NCI-H2081 treated with DMSO at 0.1 percent for 48 hours (cell line): ENCODE measurements at places on chromosomes 16 and 17.

DNA sequence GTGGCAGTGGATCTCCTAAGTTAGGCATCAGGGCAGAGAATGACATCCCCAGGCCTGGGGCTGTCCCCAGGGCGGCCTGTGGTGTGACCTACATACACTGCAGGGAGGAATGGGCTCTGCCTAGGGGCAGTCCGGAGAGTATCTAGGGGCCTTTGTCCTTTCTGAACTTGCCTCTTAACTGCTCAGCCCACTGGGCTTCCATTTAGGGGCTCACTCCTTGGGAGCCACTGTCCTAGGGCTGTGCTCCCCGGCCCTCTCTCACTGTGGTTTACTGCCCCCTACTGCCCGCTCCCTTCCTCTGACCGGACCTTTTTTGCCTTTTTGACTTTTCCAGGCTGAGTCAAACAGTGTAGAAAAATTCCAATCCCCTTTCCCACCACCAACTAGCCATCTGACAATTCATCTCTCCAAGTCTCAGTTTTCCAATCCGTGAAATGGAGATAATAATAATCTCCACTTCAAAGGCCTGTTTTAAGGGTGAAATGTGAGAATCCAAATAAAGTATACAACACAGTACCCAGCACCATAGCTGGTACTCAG lies 66.8 kb downstream of the DNAH3 start:
- no peak for DNase-seq

DNA sequence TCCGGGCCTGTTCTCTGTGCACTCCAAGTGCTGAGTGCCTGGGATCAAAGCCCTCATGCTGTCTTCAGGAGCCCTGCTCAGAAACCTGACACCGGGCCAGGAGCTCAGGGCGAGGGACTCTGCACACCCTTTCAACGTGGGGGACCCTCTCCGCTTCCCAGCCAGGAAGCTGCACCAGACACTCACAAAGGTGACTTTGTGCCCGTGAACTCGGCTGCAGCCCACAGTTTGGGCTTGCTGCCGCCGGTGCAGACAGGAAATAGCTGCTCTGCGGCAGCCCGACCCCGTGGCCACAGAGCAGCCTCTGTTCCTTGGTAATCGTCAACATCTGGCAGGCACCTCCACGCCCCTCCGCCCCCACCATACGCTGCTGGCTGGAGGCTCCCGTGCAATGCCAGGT lies 93.4 kb upstream of the METRNL start:
- no peak for DNase-seq

- DNase-seq, result peak; percentile 65
These were observed 1.6 kb upstream of the PPP1R9B start for GRCh38 chr17:50151937-50152547.

DNA sequence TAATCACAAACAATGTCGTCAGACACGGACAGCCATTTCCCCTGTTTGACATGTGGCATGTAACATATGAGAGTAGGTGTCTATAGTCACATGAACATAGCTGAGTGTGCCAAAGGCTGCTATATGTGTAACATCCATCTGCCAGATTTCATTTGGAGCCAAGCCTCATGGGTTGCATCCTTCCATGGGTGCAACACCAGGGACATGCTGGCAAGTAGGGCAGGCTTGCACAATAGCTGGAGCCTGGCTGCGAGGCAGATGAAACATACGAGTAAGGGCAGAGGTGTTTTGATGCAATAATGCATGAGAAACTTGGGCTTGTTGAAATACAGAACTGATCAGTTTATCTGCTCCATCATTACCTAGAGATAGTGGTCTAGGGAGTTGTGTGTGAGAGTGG lies 9.0 kb upstream of the ZNF689 start:
- no peak for DNase-seq

DNA sequence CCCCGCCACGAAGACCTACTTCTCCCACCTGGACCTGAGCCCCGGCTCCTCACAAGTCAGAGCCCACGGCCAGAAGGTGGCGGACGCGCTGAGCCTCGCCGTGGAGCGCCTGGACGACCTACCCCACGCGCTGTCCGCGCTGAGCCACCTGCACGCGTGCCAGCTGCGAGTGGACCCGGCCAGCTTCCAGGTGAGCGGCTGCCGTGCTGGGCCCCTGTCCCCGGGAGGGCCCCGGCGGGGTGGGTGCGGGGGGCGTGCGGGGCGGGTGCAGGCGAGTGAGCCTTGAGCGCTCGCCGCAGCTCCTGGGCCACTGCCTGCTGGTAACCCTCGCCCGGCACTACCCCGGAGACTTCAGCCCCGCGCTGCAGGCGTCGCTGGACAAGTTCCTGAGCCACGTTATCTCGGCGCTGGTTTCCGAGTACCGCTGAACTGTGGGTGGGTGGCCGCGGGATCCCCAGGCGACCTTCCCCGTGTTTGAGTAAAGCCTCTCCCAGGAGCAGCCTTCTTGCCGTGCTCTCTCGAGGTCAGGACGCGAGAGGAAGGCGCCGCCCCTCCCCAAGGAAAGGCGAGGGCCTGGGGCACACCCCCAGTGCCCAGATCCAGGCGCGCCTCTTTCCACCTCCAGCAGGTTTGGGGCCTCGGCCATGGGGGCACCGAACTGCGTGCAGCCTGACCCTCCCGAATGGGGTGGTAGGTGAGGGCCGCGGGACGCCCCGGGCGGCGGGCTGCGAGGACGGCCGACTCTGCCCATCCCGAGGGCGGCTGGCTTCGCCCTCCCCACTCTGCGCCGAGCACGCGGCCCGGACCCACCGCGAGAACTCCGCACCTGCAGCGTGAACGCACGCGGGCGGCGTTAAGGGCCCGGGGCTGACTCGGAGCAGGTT lies 664 bp downstream of the HBQ1 start:
- no peak for DNase-seq

- no peak for DNase-seq
These were observed 194.5 kb upstream of the CDH13 start for GRCh38 chr16:82432261-82432660.

- DNase-seq, result no peak
These were observed 13.8 kb upstream of the CCL17 start for GRCh38 chr16:57390636-57391295.

- DNase-seq, result no peak
These were observed 521 bp upstream of the G6PC3 start for GRCh38 chr17:44069974-44070454.

DNA sequence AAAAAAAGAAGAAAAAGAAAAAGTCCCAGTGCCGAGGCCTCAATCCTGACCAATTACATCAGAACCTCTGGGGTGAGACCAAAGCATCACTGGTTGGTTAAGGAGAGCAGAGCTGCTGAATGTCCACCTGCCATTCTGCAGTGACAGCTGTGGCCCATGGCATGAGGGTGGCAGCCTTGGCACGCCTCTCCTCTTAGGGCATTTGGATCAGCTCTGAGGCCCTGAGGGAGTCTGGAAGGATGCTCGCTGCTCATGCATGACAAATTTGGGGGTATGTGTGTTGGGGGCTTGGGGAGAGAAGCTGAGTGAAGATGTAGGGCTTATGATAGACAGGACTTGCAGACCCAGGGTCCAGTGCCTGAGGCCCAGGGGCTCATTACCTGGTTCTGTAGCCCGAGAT lies 26.3 kb downstream of the MYLK3 start:
- no peak for DNase-seq

GRCh38 chr17:7589891-7590691 lies at the start of gene SOX15:
TSS of gene SOX15 (minus strand) at chr17:7590094. CDS start at chr17:7589676, 418 bp downstream.
- DNase-seq, result no peak

DNA sequence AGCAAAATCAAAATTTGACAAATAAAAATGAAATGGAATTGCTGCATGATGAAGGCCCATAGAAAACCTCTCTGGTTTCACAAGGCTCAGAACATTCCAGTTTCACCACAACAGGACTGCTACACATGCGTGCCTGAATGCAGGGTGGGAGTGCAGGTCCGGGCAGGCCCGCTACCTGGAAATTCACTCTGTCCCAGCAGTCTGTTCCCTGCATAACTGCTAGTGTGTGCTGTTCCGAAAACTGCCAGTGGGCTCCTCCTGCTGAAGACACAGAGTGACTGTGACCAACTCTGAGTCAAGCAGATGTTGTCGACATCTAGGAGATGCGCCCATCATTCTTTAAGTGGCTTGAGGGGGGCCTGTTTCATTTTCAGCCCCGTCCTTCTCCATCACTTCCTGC lies 284.8 kb upstream of the MAF start:
- DNase-seq, result no peak

DNA sequence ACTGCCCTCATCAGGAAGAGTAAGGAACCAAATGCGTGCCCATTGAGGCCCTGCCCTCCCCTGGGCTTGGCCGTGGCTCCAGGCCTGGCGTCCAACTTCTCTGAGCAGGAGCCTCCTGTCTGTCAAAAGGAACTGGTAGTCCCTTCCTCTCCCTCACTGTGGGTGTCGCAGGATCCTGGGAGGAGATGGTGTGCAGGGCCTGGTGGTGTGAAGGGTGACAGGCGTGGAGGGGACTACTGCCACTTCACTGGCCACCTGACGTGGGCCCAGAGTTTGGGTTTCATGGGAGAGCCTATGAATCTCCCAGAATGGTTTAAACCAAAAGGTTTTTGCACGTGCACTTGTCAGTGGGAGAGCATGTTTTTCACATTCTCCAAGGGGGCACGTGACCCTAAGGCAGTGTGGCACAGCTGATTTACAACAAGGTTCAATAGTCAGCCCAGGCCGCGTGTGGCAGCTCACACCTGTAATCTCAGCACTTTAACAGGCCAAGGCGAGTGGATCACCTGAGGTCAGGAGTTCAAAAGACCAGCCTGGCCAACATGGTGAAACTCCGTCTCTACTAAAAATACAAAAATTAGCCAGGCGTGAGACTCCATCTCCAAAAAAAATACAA lies 12.5 kb downstream of the ARL2BP start:
- DNase-seq, result no peak

DNA sequence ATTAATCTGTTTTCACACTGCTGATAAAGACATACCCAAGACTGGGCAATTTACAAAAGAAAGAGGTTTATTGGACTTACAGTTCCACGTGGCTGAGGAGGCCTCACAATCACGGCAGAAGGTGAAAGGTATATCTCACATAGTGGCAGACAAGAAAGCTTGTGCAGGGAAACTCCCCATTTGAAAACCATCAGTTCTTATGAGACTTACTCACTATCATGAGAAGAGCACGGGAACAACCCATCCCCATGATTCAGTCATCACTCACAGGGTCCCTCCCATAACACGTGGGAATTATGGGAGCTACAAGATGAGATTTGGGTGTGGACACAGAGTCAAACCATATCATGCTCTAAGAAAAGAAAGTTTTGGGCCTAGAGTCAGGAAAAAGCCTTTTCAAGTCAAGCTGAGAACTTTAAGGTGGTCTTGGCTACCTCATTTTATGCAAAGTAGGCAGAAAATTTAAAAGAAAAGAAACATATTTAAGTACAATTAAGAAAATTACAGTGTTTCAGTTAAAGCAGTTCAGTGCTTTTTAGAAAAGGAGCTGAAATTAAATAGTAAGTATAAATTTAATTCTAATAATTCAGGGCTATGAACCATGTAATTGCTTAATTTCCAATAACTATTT lies 24.9 kb upstream of the CRYM start:
- DNase-seq, result no peak

DNA sequence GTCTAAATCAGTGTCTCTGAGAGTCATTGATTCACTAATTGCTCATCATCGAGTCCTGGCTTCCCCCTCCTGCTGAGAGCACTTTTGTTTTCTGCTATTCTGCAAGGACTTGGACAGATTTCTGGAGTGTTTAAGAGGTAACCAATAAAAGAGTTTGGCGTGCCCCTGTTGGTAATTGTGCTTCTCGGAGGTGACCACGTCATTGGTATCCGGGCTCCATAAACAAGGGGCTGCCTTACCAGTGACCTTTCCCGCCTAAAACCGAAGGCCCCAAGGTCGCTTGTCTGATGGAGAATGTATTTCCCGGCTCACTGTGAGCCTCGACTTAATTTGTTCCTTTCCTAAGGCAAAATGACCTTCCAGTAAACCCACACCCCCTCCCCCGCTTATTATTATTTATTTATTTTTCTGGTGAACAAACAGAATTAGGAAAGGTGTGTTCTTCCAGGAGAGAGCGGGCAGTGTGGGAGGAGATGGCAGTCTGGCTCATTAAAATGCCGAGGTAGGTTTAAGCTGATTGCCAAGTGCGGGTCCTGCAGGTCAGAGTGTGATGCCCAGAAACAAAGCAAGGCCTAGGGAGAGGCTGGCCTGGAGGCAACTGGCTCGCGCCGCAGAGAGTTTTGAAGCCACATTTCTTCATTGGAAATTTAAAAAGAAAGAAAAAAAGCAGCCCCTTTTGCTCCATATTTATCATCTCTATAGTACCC lies 30.2 kb downstream of the MSI2 start:
- no peak for DNase-seq

- DNase-seq, result no peak
These were observed 62.4 kb upstream of the PMFBP1 start for GRCh38 chr16:72234387-72234786.

DNA sequence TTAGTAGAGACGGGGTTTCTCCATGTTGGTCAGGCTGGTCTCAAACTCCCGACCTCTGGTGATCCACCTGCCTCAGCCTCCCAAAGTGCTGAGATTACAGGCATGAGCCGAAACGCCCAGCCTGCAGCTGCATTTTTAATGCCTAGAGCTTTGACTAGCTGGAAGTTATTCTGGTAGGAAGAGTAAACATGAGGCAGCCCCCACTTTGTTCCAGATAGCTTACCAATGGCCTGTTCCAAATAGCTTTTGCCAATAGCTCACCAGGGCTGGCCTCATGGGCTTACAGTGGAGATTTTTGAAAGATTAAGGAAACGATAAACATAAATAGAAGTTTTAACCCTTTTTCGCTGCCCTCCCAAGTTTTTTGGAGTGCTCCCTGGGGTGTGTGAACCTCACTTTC lies 9.8 kb downstream of the TRPV2 start:
- DNase-seq, result no peak

DNA sequence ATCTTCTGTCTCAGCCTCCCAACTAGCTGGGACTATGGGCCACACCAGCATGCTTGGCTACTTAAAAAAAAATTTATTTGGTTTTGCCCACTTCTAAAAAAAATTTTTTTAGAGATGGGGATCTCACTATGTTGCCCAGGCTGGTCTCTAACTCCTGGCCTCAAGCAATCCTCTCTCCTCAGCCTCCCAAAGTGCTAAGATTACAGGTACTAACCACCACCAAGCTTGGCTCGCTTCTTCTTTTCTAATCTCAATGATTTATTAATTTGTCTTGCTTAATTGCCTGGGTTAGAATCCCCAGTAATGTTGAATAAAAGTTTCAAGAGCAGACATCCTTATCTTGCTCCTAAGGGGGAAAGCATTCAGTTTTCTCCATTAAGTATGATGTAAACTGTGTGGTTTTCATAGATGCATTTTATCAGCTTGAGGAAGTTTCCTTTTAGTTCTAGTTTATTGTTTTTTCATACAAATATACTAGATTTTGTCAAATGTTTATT lies 65.8 kb upstream of the NACA2 start:
- no peak for DNase-seq

DNA sequence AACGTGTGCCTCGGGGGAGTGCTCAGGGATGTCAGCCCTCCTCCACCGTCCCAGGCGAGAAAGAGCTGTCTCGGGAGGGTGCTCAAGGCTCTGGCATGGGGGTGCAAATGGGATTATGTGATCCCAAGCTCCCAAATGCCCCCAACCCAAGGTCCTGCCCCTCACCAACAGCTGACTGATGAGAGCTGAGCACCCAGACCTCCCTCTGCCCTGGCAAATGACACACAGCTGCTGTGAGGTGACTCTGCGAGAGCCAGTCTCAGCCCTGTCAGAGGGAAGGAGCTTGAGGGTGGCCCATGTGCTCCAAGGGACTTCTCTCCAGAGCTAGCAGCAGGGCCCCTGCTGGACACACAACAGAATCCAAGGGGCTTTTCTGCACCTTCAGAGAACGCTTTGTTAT lies 7.7 kb downstream of the CDH5 start:
- no peak for DNase-seq
